ENCODE measurements at places on chromosomes 7 and 10. TPM values are rescaled to one million over a fixed set of nuclear protein-coding genes. Genes with fewer than 3 reads are reported as not detected.
A peak's percentile ranks its signal among the peaks of the same experiment; 100 is the strongest.

TECPR1 gene
- 39.0 TPM for total RNA-seq

NPSR1 gene
- total RNA-seq, result not detected

DNA sequence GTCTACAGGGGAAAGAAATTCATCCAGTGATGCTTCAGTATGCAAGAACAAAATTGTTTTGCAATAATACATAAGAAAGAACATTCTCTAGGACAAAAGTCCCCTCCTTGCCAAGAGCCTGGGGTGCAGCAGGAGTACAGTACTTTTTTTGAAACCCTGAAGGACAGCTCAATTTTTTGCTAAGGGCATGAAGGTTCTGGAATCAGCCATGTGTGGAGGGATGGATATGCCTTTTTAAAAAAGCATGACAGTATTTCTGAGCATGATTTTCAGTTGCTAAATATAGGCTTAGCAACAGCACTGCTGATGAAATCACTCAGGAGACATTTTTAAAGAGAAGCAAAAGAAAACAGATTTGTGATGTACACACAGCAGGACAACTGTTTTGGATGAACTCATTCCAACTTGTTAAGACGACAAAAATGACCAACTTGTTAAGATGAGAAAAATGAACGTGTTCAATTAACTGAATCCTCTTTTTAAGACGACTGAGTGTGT lies 39.3 kb downstream of the HBP1 start:
- H3K27ac ChIP-seq, result no peak overlapping the region
- DNase-seq, result peak; percentile 23
- H3K36me3 ChIP-seq, result no peaks in the 10 kb centered on the region
- H3K4me1 ChIP-seq, result no peaks in the 10 kb centered on the region
- H3K4me3 ChIP-seq, result no peak overlapping the region
- H3K27me3 ChIP-seq, result no peaks in the 10 kb centered on the region

DNA sequence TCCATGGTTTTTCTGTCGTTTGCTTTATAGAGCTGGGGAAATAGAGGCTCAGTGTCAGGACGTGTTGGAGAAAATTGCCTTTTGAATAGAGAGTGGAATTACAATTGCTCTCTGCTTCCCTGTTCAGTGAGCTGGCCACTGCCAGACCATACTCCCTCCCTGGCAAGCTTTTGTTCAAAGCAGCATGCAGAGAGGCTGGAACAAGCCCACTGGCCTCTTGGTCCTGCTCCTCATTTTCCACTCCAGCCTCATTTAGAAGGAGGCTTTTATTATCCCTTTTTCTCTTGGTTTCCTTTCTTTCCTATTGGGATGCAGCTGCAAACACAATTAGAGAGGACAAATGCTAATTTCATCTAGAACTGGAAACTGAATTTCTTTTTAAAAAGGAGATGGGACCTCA lies 302.2 kb upstream of the PODXL start:
- no peaks in the 10 kb centered on the region for H3K36me3 ChIP-seq
- no peak overlapping the region for H3K27ac ChIP-seq
- H3K27me3 ChIP-seq, result no peaks in the 10 kb centered on the region
- no peaks in the 10 kb centered on the region for H3K4me1 ChIP-seq

GRCh38 chr10:116752969-116753665 lies 10.8 kb upstream of the HSPA12A start:
- no peak for DNase-seq
- no peak overlapping the region for H3K4me3 ChIP-seq
- no peak overlapping the region for H3K27ac ChIP-seq
- peaks cover 2% of the 10 kb centered on the region for H3K4me1 ChIP-seq
- H3K36me3 ChIP-seq, result no peaks in the 10 kb centered on the region

MBL2 gene
- not detected for total RNA-seq

ADCYAP1R1 gene
- total RNA-seq, result not detected

DNA sequence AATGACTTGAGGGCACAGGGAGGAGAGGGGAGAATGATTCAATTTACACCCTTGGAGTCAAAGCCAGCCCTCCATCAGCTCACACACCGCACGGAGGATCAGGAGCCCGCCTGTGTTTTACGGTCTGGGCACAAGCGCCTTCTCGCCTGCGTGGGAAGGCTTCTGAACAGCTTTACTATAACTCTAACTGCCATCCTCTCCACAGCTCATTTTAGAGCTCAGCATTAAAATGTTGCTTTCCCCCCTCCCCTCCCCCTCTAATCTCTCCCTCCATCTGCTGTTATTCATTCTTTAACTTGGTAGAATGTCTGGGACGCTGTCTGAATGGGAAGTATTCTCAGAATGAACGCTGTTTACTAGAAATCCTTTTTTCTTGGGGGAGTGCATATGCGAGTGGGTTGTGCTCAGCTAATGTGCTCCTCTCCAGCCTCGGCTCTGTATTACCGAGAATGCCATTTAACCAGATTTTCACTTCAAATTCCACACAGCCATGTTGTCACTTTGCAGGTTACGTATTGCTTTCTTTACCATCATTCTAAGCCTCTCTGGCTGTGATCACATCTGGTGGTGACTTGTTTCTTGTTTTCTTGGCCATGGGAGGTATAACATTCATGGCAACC lies 140.1 kb downstream of the GFRA1 start:
- no peak overlapping the region for H3K4me3 ChIP-seq
- no peaks in the 10 kb centered on the region for H3K27me3 ChIP-seq
- H3K27ac ChIP-seq, result no peak overlapping the region
- no peak for DNase-seq

SUV39H2 gene
- 8.5 TPM for total RNA-seq

DNA sequence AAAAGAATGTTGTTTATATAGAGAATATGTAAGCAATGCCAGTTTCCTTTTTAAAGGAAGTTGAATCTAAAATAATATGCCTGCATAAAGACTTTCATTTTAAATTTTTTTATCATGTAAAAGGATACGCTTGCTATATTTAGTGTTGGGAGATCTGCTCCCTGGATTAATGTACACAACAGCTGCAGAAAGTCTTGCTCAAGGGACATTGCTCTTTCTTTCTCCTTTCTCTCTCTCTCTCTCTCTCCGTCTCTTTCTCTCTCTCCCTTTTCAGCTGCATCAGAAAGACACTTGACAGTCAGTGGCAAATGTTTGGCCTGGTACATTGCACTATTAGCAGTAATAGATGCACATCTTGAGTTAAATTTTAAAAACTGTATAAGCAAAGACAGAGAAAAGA lies 739 bp downstream of the MYPN start:
- H3K27me3 ChIP-seq, result no peaks in the 10 kb centered on the region
- H3K4me1 ChIP-seq, result peaks cover 16% of the 10 kb centered on the region
- peak overlapping the region; percentile 24 for H3K4me3 ChIP-seq
- H3K36me3 ChIP-seq, result no peaks in the 10 kb centered on the region
